ENCODE measurements at places on chromosomes 2 and 18.

DNA sequence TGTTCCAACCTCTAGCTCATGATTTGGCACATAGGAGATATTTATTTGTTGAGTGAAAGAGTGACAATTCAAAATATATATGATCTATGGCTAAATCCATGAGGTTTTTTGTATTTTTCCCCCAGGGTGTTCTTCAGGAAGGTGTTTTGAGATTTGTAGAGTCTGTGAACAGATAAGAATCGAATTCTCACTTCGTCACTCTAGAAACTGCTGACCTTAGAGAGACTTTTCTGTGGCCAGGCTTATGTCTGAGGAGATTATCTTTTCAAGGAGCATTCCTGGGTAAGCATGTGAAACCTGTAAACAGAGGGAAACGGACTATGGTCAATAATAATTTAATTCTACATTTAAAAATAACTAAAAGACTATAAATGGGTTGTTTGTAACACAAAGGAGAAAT is 849 bp upstream of the ITGB6 start:
- no peak for DNase-seq

DNA sequence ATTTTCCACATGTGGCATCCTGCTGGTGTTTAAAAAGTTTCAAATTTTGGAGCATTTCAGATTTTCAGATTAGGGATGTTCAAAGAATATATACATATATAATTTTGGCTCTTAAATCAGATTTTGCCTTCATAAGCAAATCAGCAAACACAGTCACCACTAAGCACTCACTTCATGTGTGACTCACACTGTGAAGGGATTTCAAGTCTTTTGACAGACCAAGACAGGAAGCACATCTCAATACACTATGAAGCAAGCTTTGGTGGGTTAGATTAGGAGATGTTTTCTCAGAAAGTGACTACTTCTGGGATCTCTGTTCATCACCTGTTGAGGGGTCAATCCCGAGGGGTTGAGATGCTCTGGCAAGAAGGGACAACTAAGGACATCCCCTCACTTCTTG is 227.8 kb upstream of the RBBP8 start:
- DNase-seq = no peak

GRCh38 chr2:98327776-98328175 is 18.5 kb upstream of the CNGA3 start:
- DNase-seq = no peak

DNA sequence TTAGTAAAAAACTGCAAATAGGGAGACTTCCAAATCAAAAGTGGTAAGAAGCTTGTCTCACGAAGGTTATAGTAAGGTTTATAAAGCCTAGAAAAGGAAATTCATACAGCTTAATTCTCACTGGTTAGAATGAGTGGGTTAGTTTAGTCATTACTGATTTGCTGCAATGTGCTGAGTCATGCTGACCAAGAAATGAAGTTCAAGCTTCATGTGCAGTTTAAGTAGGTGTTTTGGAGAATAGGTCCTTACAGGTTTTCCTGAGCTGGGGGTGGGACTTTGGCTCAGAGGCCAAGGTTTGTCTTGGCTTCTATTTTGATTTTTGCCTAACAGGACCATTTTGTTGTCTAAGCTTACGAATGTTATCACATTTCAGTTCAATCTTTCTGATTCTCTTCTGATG is 15.1 kb downstream of the CLIP4 start:
- no peak for DNase-seq

DNA sequence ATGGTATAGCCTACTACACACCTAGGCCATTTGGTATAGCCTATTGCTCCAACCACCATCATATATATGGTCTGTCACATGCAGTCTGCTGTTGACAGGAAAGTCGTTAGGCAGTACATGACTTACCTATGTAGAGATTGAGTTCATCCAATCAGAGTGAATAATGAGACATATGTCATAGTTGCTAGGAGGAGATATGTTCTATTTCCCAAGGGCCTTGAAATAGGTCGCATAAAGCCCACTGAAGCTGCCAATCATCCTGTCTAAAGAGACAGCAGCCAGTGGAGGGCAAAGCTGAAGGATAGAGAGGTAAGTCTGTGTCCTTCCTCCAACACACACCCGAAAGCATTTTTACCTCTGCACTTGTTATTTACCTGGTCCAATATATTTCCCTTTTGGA is 263.4 kb downstream of the PTPRM start:
- no peak for DNase-seq

GRCh38 chr2:6184532-6185292 is 492.5 kb downstream of the SOX11 start:
- DNase-seq = peak; percentile 41

DNA sequence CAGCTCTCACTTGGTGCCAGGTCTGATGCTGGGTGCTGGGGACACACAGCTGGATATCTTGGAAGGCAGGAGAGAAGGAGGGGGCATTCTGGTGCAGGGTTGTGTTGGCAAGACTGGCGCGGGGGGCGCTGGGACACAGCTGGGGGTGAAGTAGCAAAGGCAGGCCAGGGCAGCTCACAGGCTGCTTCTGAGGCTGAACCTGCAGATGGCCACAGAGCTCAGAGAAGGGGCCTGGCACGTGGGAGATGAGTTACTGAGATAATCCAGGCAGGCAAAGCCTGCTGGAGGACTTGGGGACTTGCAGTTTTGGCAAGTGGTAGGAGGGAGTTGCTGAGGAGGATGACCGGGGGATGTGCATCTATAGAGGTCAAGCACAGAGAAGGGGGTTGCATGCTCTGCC is 16.2 kb upstream of the DGKD start:
- no peak for DNase-seq

DNA sequence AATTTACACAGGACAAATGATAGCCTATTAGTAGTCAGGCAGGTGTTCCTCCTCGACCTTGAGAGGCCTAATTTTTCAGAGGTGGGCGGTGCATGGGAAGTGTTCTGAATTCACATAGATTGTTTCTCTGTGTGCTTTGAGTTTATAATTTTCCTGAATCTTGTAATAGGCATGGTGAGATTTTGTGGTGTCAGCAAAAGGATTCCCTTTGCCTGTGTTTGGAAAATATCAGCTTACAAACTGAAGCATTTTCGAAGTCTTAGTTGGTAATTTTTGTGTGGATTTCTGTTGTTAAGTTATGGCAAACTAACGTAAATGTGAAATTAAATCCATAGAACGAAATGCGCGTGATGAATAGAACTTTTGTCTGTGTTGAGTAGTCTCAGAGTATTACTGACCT is 194.0 kb upstream of the RBMS1 start:
- no peak for DNase-seq

GRCh38 chr2:120224256-120224655 is 1.1 kb upstream of the TMEM185B start:
- DNase-seq = no peak

GRCh38 chr2:241859436-241860183 is 916 bp upstream of the PDCD1 start:
- DNase-seq = no peak

DNA sequence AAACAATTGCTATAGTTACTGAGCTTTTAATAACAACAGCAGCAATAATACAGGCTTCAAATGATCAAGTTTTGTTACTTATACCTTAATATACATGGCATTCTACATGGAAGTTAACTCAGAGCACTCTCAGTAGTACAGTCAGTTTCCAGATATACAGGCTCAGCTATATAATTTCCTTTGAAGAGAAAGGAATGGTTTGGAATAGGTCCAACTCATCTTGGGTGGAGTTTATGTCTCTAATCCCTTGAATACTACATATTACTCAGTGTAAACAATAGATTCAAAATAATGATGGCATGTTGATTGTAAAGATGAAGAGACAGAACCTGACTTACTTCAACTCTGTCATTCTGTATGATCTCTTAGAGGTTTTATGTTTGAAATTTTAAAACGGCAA is 174.9 kb downstream of the EPHA4 start:
- DNase-seq = no peak

DNA sequence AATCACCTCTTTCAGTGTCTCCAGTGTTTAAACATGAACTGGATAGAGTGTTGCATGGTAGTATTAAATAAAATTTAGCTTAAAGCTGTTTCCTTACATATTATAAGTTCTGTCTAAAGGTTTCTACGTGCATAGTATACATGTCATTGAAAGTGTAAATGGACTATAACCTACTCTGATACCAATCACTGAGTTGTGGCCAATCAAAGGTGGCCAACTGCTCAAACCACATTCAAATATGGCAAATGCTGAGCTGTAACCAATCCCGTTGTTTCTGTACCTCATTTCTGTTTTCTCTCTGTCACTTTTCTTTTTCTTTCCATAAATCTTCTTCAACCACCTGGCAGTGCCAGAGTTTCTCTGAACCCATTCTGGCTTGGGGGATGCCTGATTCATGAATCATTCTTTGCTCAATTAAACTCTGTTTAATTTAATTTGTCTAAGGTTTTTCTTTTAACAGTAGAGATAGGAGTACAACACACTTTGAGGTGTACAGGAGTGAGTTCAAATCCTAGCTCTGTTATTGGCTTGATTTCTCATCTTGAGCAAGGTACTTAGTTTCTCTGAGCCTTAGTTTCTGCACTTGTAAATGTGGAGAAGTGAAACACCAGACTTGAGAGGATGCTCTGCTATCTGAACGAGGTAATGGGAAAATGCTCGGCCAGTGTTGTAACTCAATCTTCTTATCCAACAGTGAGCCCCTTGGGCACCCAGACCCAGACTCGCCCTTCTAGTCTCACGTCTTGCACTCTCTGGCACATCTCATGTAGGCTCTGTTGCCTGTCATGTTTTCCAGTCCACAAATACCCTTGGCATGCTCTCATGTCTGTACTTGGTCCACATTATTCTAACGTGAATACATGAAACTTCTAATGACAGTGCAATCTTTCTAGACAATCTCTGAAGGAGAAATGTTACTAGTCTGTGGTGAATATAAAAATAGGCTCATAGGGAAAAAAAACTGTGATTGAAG is 228.0 kb downstream of the PIK3C3 start:
- no peak for DNase-seq

GRCh38 chr18:30687501-30687900 is 355.0 kb downstream of the DSC3 start:
- no peak for DNase-seq

DNA sequence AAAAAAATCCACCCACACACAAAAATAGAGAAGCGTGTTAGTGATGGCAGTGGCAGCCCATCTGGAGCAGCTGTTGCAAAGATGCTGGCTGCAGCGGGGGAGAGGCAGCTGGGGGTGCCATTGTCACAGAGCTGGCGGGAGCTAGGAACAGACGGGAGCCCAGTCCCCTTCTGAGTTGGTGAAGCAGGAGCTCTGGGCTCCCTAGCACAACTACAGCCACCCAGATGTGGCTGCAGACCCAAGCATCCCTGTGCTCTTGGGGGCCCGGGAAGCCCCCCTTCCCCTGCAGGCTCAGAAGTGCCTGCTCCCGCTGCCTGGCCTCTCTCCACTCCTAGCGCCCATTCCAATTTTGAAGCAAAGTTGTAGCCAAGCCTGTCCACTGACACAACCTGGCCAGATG is 366.6 kb upstream of the MC4R start:
- no peak for DNase-seq

DNA sequence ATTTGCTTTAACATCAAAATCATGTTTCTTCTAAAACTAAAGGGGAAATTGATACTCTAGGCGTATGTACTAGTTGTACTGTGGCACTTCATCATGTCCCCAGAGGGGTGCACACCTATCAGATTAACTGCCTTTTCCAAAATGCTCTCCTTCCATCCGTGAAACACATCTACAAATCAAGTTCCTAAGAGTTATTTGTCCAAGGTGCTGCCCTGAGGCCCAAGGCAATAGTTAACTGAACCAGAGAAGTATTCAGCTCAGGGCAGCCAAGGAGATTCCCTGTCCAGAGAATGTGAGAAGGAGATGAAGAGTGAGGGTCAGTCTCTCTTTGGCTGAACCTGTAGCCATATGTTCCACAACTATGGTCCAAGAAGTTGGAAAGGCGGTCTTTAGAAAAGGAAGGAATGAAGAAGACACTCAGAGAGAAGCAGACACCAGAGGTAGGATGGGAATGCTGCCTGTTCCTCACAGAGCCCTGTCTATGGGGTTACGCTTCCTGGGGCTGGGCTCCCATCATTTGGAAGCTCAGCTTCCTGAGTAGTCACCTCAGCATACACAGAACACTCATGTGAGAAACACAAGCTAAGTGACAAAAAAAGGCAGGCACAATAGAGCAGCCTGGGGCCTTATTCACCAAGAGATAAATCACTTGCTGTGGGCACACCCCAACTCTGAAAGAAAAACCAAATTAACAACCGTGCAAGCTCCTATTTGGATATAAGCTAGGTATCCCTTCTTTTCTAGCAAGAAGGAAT is 55.6 kb downstream of the ANKRD44 start:
- DNase-seq = no peak

DNA sequence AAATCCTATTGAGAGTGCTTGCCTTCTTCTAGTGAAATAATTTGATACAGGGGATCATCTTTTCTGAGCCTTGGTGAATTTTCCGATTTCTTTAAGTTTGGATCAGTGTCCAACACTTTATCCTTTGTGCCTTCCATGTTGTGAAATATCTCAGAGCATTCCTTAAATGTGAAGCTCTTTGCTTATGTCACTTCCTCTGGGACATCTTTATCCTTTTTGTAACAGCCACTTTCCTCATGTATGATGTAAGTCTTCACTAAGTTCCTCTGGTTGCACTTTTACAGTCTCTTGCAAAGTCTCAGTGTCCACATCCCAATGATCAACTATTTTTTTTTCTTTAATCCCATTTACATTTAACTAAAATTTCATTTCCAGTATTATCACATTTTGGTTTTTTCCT is 254.2 kb downstream of the EN1 start:
- DNase-seq = no peak

Measured in right kidney (tissue), 9 donors.